Chondrocyte (in vitro differentiated cells): ENCODE measurements at places on chromosomes 1 and 21. TPM values are rescaled to one million over a fixed set of nuclear protein-coding genes. Genes with fewer than 3 reads are reported as not detected.
A peak's percentile ranks its signal among the peaks of the same experiment; 100 is the strongest.

GRCh38 chr1:215595231-215595630, 28.1 kb downstream of the KCTD3 start:
- peaks cover 39% of the 10 kb centered on the region for H3K4me1 ChIP-seq
- H3K4me3 ChIP-seq = no peak overlapping the region
- no peak for DNase-seq
- H3K27ac ChIP-seq = peak overlapping the region; percentile 75
- no peaks in the 10 kb centered on the region for H3K27me3 ChIP-seq

- H3K4me3 ChIP-seq = no peak overlapping the region
- peaks cover 43% of the 10 kb centered on the region for H3K36me3 ChIP-seq
- no peak for DNase-seq
- H3K4me1 ChIP-seq = peaks cover 2% of the 10 kb centered on the region
- no peaks in the 10 kb centered on the region for H3K27me3 ChIP-seq
- H3K27ac ChIP-seq = no peak overlapping the region
Measured at GRCh38 chr1:31261916-31262315, 22.2 kb upstream of the NKAIN1 start.

- no peaks in the 10 kb centered on the region for H3K27me3 ChIP-seq
- no peak overlapping the region for H3K27ac ChIP-seq
- no peak overlapping the region for H3K4me3 ChIP-seq
- no peak for DNase-seq
Measured at GRCh38 chr1:243667133-243667532, 182.9 kb downstream of the AKT3 start.

DNA sequence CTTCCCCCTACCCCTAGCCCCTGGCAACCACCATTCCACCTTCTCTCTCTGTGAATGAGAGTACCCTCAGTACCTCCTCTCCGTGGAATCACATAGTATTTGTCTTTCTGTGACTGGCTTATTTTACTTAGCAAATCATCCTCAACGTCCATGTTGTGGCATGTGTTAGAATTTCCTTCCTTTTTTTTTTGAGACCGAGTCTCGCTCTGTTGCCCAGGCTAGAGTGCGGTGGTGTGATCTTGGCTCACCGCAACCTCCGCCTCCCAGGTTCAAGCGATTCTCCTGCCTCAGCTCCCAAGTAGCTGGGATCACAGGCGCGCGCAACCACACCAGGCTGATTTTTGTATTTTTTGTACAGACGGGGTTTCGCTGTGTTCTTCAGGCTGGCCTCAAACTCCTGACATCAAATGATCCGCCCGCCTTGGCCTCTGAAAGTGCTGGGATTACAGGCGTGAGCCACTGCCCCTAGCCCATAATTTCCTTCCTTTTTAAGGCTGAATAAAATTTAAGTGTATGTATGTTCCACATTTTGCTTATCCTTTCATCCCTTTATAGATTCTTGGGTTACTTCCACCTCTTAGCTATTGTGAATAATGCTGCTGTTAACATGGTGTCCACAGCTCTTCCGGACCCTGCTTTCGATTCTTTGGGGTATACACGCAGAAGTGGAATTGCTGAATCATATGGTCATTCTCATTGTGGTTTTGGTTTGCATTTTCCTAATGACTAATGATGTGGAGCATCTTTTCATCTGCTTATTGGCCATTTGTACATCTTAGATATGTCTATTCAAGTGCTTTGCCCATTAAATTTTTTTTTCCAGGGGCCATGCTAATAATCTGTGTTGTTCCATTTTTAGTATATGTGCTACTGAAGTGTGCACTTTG, 32.3 kb downstream of the ERRFI1 start:
- no peak for DNase-seq
- H3K27ac ChIP-seq = no peak overlapping the region
- H3K27me3 ChIP-seq = no peaks in the 10 kb centered on the region
- H3K4me1 ChIP-seq = peaks cover 11% of the 10 kb centered on the region

CNTN2 gene
- not detected in 3 replicates for total RNA-seq

PLCH2 gene
- 2.4 to 3.4 TPM (median 3.2 TPM) in 3 replicates for total RNA-seq
